ENCODE measurements at places on chromosomes 12 and 14.

GRCh38 chr12:20624718-20625117 lies 70.4 kb upstream of the SLCO1C1 start:
- DNase-seq: no peak

DNA sequence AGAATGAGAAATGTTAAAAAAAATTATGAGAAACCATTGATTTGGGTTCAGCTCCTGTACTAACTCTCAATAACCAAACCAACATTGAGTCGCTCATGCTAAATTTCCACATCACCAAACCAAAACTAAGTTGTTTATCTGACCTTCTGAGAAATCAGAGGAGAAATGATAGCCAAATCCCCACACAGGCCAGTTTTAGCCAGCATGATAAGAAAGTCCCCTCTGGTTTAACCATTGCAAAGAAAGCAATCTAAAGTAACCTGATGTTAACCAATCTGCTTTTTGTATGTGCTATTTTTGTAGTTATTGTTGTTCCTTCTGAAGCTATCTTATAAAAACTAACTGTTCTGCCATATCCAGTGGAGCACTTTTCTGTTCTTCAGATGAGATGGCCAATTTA lies 599.7 kb downstream of the SLC16A7 start:
- no peak for DNase-seq

- DNase-seq: peak; percentile 91
Observed at GRCh38 chr14:91349481-91350074, 68.0 kb downstream of the CCDC88C start.

GRCh38 chr12:70074510-70074909 lies 168.7 kb upstream of the CNOT2 start:
- no peak for DNase-seq

GRCh38 chr12:112121780-112122565 lies 3.4 kb upstream of the TRAFD1 start:
- DNase-seq: no peak
